ENCODE measurements at places on chromosomes 4 and X.

DNA sequence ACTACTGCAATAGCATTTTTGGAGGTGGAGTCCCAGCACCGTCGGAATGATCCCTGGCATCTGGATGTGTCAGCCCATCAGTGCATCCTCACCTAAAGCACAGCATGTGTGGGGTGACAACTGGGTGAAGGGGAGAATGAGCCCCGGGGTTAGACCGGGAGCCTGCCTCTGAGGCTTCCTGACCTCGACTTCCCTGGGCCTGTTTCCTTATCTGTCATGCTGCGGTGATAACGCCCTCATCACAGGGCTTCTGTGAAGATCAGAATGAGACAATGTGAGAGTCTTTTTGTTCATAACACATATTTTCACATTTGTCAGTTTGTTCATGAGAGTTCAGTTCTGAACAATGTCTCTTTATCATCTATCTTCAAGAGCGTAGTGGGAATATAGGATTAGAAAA is 31.1 kb upstream of the PDLIM3 start:
- DNase-seq, result no peak

- no peak for DNase-seq
Observed at GRCh38 chr4:185914583-185915199, 102.7 kb upstream of the SORBS2 start.

DNA sequence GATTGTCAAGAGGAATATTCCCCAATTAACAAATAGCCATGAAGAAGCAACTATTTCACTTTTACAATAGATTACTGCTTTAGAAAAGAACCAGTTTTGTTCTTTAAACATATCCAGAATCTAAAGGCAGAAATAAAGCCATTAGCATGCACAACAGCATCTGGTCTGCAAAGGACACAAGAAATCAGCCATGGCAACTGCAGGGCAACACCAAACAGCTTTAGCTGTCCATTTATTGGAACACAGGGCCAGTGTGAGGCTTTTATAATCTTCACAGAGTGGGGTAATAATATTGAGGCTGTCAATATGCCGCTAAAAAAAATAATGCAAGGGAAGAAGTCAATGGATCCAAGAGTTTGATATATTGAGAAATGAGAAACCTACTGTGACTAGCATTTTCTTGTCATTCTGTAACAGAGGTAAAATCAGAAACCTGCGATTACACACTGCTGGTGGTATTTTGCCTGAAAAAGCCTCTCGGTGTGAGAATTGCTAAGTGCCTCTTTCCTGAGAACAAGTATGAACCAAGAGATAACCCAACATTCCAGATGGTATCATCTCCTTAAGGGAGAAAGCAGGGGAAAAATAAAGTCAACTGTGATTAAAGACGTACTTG is 2.7 kb upstream of the BANK1 start:
- DNase-seq, result no peak

DNA sequence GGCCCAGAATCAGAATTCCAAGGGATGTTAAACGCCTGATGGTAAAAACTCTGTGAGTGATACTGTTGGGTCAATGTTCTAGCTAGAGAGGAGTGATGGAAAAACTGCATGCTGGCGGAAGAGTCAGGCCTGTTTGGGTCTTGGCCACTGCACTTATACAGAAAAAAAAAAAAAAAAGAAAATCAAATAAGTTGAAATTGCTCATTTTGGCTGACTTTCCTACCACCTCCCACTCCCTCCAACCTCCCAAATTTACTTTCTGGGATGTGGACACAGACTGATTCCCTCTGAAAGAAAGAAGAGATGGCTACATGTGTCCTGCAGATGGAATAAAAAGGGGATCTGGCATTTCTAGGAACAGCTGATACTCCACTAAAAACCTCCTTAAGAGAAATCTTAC is 234.1 kb upstream of the GIMD1 start:
- DNase-seq, result no peak

- DNase-seq, result no peak
Observed at GRCh38 chr4:102867278-102868152, 1.3 kb upstream of the CISD2 start.

DNA sequence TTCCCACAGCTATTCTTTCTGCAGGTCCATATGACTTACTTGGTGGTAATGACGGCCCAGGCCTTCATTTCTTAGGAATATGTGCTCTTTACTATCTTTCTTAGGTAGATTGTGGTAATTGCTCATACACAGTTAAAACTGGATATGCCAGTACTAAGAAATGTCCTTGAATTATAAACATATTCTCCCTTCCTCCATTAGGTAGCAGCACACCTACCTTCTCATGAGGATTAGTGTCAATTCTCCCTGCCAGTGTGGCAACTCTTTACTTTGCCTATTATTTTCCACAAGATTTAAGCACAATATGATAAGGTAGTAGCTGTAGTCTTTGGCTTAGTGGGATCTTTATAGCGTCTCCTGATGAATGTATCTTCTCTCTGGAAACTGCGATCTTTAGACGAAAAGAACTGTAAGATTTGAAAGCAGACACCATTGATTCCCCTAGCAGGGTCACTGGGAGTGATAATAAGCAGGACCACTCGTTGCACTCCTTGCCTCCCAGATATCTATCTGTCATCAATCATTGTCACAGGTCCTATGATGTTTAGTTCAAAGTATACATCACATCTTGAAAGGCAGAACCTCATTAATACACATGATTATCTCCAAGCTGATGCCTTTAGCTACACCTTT is 1240.7 kb downstream of the C4orf33 start:
- DNase-seq, result peak; percentile 22

DNA sequence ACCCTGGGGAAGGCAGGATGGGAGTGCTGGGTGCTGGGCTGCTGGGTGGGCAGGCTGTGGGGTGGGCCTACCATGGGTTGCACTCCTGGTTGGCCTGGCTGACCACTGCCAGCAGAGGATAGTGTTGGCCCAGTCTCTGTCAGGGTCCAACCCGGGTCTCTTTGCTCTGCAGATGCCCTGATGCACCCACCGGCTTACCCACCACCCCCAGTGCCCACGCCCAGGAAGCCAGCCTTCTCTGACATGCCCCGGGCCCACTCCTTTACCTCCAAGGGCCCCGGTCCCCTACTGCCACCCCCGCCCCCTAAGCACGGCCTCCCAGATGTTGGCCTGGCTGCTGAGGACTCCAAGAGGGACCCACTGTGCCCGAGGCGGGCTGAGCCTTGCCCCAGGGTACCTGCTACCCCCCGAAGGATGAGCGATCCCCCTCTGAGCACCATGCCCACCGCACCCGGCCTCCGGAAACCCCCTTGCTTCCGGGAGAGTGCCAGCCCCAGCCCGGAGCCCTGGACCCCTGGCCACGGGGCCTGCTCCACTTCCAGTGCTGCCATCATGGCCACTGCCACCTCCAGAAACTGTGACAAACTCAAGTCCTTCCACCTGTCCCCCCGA is 14.2 kb upstream of the ADD1 start:
- DNase-seq, result no peak

GRCh38 chrX:141638550-141638949 is 49.0 kb downstream of the SPANXA2 start:
- DNase-seq, result no peak

- peak; percentile 40 for DNase-seq
Observed at GRCh38 chr4:53196882-53197771, 168.7 kb downstream of the SCFD2 start.

- no peak for DNase-seq
Observed at GRCh38 chr4:21490682-21491081, 457.9 kb downstream of the KCNIP4 start.

DNA sequence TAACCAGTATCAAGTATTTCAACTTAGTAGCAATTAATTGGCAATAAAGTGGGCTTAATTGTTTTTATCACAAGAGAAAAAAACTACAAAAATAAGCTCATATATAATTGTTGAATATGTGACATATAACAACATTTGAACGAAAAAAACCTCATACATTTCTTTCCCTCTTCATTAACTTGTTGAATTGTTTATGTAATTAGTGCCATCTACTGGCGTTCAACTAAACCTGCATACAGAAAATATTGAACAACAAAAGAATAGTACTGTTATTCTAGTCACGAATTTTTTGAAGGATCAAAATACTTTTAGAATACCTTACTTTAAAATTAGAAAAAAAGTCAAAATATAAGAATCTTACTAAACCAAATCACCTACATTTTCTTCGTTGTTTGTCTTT is 586.5 kb upstream of the FTHL17 start:
- DNase-seq, result peak; percentile 1

GRCh38 chrX:122582280-122582974 is 601.7 kb upstream of the GRIA3 start:
- DNase-seq, result peak; percentile 3

GRCh38 chr4:52051615-52052474 is 741 bp downstream of the SPATA18 start:
- DNase-seq, result peak; percentile 96

DNA sequence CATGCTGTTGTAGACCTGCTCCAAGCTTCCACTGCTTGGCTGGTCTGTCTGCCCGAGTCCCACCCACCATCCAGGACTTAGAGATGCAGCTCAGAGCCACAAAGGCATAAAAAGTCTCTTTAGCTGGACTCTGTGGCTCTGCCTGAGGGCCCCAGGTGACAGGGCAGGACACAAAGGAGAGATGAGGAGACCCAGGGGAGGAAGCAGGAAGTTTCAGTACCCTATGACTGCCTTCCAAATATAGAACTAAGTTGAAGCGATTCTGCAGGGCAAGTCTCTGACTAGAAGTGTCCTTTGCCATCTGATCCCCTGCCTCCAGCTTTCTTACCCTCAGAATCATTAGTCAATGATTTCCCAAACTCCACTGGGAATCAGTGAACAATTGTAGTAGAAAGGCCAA is 11.2 kb upstream of the CXCR3 start:
- no peak for DNase-seq

DNA sequence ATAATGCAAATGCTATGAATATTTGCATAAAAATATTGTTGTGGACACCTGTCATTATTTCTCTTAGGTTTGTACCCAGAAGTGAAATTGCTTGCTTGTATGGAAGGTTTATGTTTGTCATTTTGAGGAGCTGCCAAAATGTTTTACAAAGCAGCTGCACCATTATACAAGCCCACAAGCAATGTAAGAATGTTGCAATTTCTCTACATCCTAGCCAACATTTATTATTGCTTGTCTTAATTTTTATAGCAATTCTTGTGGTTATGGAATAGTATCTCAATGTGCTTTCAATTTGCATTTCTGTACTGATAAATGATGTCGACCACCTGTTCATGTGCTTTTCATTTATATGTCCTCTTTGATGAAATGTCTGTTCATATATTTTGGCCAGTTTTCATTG is 18.7 kb upstream of the RBMX start:
- DNase-seq, result no peak

DNA sequence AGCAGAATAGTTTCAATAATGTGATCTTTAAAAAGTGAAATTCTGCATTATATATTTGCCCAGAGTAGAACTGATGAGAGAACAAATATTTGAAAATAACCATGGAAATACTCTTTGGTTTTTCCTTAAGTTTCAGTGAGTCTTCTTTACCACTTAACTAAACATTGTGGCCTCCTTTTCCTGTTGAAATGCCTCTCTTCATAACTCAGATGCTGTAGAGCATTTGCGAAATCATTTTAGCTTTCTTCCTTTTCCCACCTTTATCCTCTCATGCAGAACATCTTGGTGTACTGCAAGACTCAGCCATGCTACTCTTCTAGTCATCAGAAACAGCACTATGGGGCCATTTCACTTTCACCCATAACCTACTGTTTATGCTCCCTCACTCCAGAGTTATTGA is 48.2 kb downstream of the CASK start:
- DNase-seq, result no peak

DNA sequence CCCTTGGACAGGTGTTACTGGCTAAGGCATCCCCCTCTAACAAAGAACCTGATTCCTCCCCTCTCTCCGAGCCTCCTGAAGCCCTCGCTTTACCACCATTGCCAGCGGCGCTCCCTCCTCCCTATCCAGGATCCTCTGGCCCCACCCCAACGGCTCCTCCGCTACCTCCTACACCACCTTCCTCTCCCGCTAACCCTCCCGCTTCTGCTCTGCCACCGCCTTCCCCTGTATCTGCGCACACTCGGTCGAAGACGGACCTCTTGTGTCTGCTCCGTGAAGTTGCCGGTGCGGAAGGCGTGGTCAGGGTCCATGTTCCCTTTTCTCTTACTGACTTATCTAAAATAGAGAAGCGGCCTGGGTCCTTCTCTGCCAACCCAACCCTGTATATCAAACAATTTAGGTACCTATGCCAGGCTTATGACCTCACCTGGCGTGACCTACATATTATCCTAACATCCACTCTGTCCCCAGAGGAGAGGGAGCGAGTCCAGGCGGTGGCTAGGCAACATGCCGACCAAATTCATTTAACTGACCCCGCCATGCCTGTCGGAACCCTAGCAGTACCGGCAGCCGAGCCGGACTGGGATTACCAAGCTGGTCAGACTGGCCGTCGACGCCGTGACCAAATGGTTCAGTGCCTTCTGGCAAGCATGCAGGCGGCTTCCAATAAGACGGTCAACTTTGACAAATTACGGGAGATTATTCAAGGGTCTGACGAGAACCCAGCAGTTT is 958.9 kb downstream of the RPA4 start:
- no peak for DNase-seq

All from RWPE1 (cell line).